ENCODE measurements at places on chromosomes 12 and 14.

GRCh38 chr14:101409006-101409543, 152.2 kb upstream of the DIO3 start:
- DNase-seq, result no peak

DNA sequence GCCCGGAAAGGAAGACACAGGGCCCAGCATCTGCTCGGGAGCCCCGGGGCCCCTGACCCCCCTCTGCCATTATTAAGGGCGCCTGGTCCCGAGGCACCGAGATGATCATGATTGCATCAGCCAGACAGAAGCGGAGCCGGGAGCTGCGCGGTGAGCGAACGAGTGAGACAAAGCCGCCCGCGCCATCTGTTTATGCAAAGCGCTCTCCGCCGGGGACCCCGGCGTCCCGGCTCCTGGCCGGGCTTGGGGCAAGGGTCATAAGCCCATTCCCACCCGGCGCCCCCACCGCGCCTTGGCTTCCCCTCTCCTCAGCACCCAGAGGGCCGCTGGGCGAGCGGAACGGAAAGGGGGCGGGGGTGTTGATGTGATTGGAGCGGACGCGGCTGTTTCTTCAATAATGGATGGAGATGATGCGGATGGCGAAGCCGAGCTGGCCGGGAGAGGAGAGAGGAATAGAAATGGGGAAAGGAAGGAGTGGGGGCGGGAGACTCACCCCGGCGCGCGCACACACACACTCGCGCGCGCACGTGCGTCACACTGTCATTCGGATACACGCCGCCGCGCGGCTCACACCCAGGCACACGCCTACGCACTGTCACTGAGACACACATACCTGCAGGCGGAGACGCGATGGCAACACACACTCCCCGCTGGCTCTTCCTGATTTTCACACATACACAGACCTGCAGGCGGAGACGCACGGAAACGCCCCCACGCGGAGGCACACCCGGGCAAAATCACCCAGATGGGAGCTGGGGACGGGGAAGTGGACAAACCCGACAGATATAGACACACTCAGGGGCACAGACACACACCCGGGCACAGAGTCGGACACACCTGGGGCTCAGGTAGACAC, 10.7 kb downstream of the STAC3 start:
- peak; percentile 66 for DNase-seq

DNA sequence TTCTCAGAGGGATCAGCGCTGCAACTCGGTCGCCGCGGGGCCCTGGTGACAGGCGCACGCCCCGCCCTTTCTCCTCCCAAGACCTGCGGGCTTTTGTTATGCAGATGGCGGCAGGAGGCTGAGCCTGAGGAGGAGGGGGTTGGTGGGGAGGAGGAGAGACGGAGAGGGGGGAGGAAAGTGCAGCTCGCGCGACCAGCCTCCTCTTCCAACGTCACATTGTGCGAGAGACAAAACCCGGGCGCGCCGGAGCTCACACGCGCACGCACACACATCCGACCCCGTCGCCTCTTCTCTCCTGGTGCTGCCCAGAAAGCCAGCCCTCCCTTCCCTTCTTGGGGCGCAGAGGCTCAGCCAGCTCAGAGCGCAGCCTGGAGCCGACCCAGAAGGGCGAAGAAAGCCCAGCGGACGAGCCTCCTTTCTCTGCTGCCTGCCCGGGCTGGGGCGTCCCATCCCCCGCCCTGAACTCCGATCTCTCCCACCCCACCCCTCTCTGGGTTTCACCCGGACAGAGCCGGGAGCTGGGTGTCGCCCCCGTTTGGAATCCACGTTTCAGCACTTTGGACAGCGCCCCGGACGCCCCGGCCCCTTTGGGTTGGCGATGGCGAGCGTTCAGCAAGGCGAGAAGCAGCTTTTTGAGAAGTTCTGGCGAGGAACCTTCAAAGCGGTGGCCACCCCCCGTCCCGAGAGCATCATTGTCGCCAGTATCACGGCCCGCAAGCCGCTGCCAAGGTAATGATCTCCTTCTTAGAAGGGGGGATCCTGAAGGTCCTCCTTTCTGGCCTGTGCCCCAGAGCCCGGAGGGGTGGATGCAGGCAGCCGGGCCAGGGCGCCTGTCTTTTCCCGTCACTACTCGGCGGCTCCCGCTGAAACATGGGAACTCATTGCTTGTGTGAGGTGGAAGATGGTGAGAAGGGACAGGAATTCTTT, at the start of gene SRRM4:
TSS of gene SRRM4 (plus strand) at position 257 of the 927 bp plus-strand sequence. CDS start at position 599, 342 bp downstream.
- DNase-seq, result no peak

DNA sequence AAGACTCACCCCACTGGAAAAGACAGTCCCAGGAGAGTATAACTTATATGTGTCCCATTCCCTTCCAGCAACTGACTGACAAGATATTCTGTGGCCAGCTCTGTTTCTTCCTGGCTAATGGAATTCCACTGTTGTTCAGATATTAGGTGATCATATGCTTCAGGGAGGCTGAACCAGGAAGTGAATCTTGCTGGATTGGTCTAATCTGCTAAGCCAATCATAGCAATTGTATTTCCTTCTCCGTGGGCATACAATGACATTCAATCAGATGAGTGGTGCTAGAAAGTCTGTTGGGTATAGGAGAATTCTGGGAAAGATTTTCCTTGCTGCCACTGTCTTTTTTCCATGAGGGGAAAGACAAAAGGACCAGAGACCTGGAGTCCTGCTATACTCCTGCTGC, 12.1 kb downstream of the PYGL start:
- DNase-seq, result no peak

DNA sequence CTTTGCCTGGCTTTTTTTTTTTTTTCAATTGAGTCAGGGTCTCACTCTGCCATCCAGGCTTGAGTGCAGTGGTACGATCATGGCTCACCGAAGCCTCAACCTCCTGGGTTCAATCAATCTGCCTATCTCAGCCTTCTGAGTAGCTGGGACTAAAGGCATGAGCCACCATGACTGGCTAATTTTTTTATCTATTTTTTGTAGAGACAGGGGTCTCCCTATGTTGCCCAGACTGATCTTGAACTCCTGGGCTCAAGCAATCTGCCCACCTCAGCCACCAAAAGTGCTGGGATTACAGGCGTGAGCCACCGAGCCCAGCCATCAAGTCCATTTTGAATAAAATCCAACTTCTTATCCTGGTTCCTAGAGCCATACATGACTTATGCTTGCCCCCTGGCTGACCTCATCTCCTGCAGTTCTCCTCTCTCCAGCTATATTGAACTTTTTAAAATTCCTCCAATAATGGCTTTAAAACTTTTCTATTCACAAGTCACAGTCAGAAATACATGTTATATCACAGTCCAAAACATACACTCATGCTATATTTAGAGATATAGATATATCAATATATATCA, 10.4 kb upstream of the RND1 start:
- DNase-seq, result no peak

- peak; percentile 44 for DNase-seq
These were observed 163.8 kb upstream of the CCDC198 start for GRCh38 chr14:57657487-57657886.

- DNase-seq, result no peak
These were observed 48.5 kb downstream of the TTC8 start for GRCh38 chr14:88872976-88873375.

DNA sequence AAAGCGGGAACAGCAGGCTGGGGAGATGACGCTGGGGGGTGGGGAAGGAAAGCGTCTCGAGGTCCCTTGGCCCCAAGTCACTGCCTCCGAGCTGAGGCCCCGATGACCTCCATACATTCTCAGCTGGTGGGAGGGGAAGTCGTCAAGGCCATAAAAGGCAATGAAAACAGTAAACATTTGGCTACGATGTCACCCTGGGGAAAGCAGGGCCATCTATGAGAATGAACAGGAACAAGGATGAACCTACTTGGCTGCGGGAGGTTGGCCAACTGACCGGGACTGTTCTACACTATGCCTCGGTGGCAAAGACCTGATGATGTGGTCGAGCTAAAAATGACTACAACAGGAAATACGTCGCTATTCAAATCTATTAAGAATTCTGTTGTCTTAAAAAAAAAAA, 19.5 kb downstream of the PRKAB1 start:
- DNase-seq, result no peak

DNA sequence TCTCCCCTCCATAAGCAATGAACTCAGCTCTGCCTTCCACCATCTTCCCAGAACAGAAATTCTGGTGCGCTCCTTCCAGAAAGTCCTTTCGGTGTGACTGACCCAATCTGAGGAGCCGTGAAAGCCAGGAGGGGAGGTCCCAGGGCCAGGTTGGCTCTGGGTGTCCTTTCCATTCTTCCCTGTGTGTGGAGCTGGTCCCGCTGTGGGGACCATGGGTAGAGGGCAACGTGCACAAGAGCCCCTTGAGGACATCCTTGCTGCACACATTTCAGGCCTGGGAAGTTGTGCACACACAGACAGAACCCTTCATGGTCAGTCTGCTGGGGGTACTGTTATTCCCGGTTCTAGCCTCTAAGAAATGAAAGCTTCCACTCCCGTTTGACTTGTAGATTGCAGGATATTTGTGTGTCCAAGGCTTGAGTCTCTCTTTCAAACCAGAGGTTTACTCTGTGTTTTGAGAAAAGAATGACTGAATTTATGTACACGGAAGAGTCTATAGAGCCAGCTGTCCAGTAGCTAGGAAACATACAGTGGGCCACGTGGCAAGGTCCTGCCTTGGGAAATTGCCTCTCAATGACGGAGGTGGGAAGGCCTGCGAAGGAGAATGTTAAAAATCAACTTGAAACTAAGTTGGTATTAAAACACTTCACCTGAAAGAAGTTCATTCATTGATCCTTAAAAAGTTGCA, 10.1 kb downstream of the NFKBIA start:
- DNase-seq, result no peak

DNA sequence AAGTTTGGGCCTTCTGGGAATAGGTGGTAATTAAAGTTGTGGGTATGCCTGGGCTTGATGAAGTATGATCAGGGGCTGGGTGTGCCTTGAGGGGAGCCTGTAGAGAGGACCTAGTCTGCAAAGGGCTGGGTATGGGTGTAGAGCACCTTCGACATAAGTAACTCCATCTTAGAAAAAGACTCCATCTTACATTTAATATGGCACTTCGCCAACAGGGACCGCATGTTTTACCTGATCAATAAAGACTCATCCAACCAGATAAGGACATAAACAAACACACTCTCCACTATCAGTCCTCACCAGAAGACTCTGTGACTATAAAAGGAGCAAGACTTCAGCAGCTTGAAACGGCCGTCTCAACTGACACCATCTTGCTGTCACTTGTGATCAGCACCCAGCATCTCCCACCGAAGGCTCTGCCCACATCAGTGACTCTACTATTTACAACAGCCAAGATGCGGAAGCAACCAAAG, 23.5 kb upstream of the GPR68 start:
- no peak for DNase-seq
